ENCODE measurements at places on chromosomes 3 and 15.

- DNase-seq: no peak
- H3K36me3 ChIP-seq: no peaks in the 10 kb centered on the region
- no peak overlapping the region for H3K4me3 ChIP-seq
- H3K4me1 ChIP-seq: peaks cover 7% of the 10 kb centered on the region
Measured at GRCh38 chr3:59451800-59452746, 402.2 kb upstream of the CFAP20DC start.

GRCh38 chr15:93052090-93052879 lies 36.7 kb downstream of the RGMA start:
- DNase-seq: peak; percentile 75
- H3K27ac ChIP-seq: no peak overlapping the region
- H3K4me1 ChIP-seq: peaks cover 40% of the 10 kb centered on the region
- H3K27me3 ChIP-seq: no peaks in the 10 kb centered on the region
- peaks cover 27% of the 10 kb centered on the region for H3K36me3 ChIP-seq

GRCh38 chr15:87577336-87577735 lies 679.2 kb downstream of the NTRK3 start:
- no peak overlapping the region for H3K27ac ChIP-seq
- no peak overlapping the region for H3K4me3 ChIP-seq
- H3K36me3 ChIP-seq: no peaks in the 10 kb centered on the region
- no peak for DNase-seq

DNA sequence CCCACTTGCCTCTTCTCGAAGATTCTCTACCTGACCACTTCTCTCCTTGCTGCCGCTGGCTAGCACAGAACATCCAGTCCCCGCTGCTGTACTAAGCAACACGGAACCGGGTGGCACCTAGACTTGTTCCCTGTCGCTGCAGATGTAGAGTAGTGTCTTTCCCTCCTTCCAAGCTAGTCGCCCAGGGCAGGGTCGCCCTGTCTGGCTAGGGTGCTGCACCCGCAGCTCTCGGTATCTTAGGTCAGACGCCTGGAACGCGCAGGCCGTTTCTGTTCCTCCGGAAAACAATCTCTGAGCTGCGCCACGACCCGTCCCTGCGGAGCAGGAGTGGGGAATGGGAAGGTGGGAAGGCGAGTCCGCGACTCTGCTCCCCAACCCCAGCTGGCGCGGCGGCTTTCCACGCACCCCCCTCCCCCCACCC lies 758 bp upstream of the SNX33 start:
- H3K36me3 ChIP-seq: no peaks in the 10 kb centered on the region
- H3K4me1 ChIP-seq: peaks cover 54% of the 10 kb centered on the region
- peak overlapping the region; percentile 87 for H3K4me3 ChIP-seq

DNA sequence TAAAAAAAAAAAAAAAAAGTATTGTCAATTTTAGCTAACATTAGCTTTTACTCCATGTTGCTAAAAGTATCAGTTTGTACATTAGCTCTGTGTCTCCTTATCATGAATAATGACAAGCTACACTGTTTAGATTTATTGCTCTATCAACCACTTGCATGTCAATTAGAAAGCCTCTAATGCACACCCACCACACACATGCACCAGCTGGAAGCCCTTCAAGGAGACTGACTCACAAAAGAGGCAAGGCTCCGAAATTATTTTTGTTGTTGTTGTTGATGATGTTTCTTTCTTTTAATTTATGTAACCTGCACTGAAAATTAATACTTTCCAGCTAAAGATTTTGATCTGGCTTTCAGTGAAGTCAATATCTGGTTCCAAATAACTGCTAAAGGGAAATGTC lies 71.5 kb downstream of the ETFA start:
- H3K4me3 ChIP-seq: no peak overlapping the region
- H3K27ac ChIP-seq: no peak overlapping the region
- peaks cover 8% of the 10 kb centered on the region for H3K36me3 ChIP-seq
- H3K4me1 ChIP-seq: peaks cover 4% of the 10 kb centered on the region
- no peak for DNase-seq
- no peaks in the 10 kb centered on the region for H3K27me3 ChIP-seq

GRCh38 chr3:147377412-147378367 lies 28.7 kb downstream of the ZIC4 start:
- H3K36me3 ChIP-seq: no peaks in the 10 kb centered on the region
- H3K4me1 ChIP-seq: no peaks in the 10 kb centered on the region

GRCh38 chr15:32717426-32718226 lies at the start of gene GREM1:
TSS of gene GREM1 (plus strand) at chr15:32718004. CDS start at chr15:32730691, 12,687 bp downstream.
- peaks cover 69% of the 10 kb centered on the region for H3K27me3 ChIP-seq
- H3K27ac ChIP-seq: peak within 1 kb of the TSS; percentile 57
- peak within 1 kb of the TSS; percentile 50 for H3K4me3 ChIP-seq

DNA sequence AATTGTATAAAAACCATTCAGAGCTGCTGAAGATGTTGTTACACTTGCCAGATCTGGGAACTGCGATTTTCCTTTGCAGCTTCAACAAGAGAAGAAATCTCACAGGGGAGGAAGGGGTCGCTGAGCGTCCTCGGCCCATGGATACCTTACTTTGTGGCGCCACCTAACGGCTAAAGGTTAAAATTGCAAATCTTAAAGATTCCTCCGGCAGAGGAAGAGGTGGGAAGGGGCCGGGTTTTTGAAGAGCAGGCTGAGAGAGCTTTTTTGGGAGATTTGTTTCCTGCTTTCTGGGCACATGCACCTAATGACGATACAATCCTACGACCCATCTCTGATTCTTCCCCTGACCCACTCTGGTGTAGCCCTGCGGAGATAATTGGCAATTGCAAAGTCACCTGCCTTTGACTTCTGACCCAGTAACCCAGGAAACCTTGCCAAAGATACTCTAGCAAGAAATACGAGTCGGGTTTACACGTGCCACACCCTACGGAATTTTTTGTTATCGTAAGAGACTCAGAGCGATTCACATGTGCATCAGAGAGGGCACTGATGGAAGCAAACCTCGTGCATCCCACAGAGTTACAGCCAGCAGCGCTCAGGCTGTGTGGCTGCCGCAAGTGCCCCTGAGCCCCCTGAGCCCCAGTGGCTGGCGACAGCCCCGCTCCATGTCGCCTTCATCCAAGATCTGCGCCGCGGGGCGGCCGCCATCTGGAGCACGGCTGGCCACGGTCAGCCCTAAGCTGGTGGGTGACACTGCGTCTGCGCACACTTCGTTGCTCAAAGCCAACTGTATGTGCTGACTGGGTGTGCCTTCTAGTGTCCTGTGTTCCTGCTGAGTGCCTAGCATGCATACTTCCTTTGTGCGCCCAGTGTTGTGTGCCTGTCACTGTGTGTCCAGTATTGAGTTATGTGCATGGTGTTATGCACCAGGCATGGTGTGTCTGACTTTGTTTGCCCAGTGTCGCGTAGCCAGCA lies 55.2 kb upstream of the CHRNA7 start:
- peak overlapping the region; percentile 36 for H3K4me3 ChIP-seq
- H3K4me1 ChIP-seq: peaks cover 11% of the 10 kb centered on the region
- no peak for DNase-seq
- H3K36me3 ChIP-seq: no peaks in the 10 kb centered on the region
- no peak overlapping the region for H3K27ac ChIP-seq

- peaks cover 33% of the 10 kb centered on the region for H3K36me3 ChIP-seq
- no peaks in the 10 kb centered on the region for H3K27me3 ChIP-seq
- no peak overlapping the region for H3K4me3 ChIP-seq
- no peak for DNase-seq
- peaks cover 50% of the 10 kb centered on the region for H3K4me1 ChIP-seq
Measured at GRCh38 chr15:89121414-89121813, 33.2 kb downstream of the ABHD2 start.

DNA sequence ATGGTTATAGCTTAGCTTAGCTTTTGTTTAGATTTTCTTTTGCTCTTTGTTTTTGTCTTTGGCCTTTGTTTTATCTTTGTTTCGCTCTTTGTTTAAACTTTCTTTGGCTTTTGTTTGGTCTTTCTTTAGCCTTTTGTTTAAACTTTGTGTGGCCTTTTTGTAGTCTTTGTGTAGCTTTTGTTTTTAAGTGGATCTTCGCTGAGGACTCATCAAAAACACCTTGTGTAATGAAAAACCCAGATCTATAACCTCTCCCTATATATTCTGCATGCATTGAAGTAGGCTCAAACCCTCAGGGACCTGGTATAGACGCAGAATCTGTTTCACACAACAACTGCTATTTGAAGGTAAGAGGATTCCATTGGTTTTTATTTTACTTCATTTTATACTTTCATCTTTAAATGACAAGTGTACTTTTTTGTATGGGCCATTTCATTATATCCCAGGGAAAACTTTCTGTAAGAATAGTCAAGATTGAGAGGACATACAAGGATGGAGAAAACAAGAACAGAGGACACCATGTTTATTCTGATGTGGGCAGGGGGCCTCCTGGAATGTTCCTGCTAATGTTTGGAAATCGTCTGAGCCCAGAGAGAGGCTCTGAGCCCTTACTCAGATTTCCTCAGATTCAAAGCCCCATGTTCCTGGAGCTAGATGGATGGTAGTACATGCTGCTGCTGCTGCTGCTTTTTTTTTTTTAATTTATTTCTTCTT lies at the start of gene MOBP:
Gene MOBP (plus strand): TSS at position 287 of the 714 bp plus-strand sequence. CDS start 34,390 bp downstream, outside the sequence.
- no peaks in the 10 kb centered on the region for H3K27me3 ChIP-seq
- H3K27ac ChIP-seq: no peak within 1 kb of the TSS
- DNase-seq: no peak

Data from suprapubic skin (tissue), 4 donors.